ENCODE measurements at places on chromosomes 11 and 22. TPM values are rescaled to one million over a fixed set of nuclear protein-coding genes. Genes with fewer than 3 reads are reported as not detected.

CCDC15 gene
- 1.2 TPM for total RNA-seq

MS4A4E gene
- not detected for total RNA-seq

MMP7 gene
- not detected for total RNA-seq

MRGPRX3 gene
- total RNA-seq: not detected

NFAM1 gene
- total RNA-seq: 0.48 TPM

Data from H7 (cell line).